Activated naive CD4-positive, alpha-beta T cell treated with Interleukin-2 at 50 U/mL for 16 hours (primary cell): ENCODE measurements at places on chromosomes 5 and 9.
A peak's percentile ranks its signal among the peaks of the same experiment; 100 is the strongest.

- no peak for DNase-seq
Measured at GRCh38 chr9:86413971-86414880, 60.0 kb upstream of the TUT7 start.

DNA sequence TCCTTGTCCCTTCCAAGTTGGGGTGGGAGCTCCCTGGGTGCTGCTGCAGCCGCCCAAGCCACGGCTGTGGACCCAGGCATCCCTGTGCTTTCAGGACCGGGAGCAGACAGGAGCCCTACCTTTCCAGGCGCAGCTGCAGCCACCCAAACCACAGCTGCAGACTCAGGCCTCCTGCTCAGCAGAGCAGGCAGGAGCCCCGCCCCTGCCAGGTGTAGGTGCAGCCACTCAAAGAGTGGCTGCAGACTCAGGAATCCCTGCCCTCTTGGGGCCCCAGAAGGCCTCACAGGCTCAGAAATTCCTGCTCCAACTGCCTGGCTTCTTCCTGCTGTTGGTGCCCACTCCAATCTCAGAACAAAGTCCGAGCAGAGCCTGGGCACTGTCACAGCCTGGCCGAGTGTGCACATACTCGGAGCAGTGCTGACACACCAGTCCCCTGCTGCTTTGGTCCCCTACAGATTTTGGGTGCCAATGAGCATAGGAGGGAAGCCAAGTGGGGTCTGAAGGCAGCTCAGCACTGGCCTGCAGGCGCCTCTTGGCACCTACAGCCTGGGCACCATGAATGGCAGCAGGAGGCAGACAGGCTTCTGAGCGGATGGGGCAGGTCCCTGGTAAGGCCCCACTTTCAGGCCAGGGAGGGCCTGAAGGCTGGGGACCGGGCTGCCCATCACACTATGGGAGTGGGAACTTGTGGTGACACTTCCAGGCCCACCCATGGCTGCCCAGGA lies 6.0 kb upstream of the TESK1 start:
- no peak for DNase-seq

- DNase-seq, result no peak
Measured at GRCh38 chr9:6686396-6686795, 40.9 kb upstream of the GLDC start.

DNA sequence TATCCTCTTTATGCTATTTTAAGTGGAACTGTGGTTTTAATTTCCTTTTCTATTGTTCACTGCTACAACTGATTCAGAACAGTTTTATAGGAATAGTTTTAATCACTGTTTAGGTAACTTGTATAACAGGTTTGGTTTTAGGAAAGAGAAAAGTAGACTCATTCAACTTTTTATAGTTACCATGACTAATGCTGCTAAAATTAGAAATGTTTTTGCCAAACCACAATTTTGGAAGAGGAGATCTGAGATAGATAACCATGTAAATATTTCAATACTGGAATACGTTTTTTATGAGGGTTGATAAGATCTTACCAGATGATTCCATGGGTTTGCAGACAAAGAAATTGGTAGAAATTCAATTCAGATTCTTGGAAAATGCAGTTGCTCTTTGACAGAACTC lies 404.6 kb upstream of the ARRDC3 start:
- no peak for DNase-seq

GRCh38 chr9:93557366-93558137 lies 18.8 kb upstream of the PHF2 start:
- no peak for DNase-seq

DNA sequence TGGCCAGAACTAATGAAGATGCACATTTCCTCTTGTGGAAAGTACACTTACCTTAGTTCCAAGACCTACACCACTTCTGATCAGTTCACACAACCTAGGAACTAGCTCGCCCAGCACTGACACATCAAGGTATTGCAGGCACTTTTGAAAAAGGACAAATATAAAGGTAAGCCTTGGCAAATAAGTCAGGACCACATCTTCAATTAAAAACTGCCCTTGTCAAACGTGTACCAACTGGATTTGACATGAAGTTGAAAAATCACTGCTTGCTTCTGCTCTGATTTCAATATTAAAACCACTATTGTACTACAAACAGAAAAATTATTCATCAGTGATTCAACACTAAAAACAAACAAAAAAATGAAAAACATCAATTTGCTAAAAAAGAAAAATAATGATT lies 45.0 kb upstream of the OR2K2 start:
- no peak for DNase-seq

- peak; percentile 3 for DNase-seq
Measured at GRCh38 chr9:107465467-107466451, 23.8 kb downstream of the KLF4 start.
